ENCODE measurements at places on chromosomes 12 and 14.
A peak's percentile ranks its signal among the peaks of the same experiment; 100 is the strongest.

DNA sequence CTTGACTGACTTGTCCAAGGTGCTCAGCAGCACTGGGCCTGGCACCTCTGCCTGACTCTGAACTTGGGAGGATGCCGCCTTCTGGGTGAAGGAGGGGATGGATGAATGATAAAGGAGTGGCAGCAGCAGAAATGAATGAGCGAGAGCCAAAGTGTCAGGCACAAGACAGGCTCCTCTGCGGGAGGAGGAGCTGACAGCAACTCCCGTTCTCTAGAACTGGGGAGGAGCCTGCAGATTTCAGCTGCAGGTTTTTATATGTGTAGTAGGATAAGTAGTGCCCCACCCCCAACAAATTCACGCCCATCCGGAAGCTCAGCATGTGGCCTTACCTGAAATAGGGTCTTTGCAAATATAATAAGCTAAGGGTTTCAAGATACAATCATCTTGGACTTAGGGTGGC lies 33.1 kb downstream of the SLC8B1 start:
- no peak for DNase-seq

DNA sequence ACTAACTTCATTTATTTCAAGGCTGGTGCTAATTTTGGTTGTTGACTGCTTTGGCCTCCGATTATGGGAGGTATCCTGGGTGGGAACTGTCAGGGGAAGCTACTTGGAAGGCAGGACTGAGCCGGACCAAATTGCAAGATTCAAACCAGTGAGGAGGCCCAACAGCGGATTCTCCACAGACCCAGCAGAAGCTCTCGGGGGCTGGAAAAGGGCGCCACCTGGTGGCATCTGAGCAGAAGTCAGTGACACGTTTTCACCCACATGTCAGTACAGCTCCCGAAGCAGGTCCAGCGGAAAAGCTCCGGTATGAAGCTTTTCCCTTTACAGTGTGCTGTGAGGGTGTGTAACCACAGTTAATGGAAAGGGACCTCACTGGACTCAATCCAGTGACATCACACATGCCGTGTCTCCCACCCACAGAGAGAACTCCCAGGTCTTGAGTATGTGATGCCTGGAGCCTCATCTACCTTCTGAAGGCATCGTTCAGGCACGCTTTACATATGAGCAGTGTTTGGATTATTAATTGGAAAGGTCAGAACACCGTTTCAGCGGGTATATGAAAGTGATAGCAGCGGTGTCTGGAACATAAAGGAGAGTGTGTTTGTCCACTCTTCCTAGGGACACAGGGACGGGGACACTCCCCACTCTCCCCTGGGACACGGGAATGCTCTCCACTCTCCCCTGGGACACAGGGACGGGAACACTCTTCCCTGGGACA lies 3.6 kb upstream of the P2RX2 start:
- peak; percentile 33 for DNase-seq

DNA sequence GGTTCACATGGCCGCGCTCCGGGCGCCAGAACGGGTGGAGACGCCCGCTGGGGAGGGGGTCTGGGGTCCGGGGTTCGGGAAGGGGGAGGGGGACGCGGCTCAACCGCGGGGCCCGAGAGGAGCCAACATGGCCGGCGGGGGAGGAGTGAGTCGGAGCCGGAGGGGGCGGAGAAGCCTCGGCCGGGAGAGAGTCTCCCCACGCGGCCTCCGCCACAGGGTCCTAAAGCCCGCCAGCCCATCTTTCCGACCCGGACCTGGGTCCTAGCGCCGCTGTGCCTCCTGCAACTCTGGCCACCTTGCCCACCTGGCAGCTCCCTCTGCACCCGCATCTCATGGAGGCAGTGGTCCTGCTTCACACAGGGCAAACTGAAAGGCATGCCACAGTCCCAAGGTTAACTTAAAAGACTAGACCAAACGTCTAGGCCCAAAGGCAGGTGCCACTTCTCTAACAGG lies at the start of gene BAZ2A:
Gene BAZ2A, minus strand, starts transcription at position 147 of the 453 bp plus-strand sequence. CDS start 12,796 bp downstream, outside the sequence.
- DNase-seq = peak; percentile 26

DNA sequence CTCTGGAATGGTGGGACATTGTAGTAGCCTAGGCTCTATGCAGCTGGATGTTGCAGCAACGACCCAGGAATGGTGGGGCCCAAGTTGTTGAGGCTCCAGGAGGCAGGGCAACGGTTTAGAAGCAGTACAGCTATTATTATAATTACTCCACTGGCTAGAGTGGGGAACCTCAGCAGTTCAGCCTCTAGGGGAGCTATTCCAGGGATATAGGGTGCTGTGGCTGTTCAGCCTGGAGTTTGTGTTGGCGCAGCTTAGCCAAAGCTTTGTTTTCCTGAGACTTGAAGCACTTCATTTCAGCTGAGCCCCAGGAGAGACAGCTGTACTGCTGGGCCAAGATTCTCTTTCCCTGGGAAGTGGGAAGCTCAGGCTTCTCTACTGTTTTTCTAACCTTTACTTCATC lies 1023.0 kb upstream of the ATXN7L3B start:
- no peak for DNase-seq

GRCh38 chr14:34920339-34920738 lies 45.2 kb upstream of the BAZ1A start:
- DNase-seq = no peak

- DNase-seq = no peak
Observed at GRCh38 chr14:34060651-34060999, 109.8 kb upstream of the EGLN3 start.

- no peak for DNase-seq
Observed at GRCh38 chr12:20220339-20220738, 148.0 kb upstream of the PDE3A start.

DNA sequence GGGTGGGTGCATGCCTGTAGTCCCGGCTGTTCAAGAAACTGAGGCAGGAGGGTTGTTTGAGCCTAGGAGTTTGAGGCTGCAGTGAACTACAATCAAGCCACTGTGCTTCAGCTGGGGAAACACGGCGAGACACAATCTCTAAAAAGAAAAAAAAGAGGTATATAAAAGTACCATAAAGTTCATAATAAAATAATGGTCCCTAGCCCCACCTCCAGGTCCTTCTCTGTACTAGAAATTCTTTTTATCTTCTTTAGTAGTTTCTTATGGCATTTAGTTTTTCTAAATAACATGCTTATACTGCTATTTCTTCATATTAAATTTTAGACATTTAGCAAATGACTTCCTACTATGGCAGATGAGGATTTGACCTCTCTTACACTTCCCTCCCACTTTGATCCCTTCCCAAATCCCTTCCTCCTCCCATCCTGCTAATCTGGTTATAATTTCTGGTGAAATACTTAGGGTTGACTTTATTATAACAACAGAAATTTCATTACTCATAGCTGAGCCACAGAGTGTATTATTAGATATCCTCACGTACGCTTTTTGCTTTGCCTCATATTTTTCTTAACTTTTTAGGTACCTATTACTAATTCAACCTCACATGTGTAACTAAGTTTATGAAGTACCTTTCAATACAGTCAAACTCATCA lies 94.7 kb downstream of the SLC41A2 start:
- no peak for DNase-seq

GRCh38 chr14:70330596-70330995 lies 28.9 kb downstream of the COX16 start:
- no peak for DNase-seq

- no peak for DNase-seq
Observed at GRCh38 chr14:64190974-64191502, 103.1 kb downstream of the ESR2 start.

- no peak for DNase-seq
Observed at GRCh38 chr12:82517808-82518207, 159.5 kb downstream of the METTL25 start.

GRCh38 chr12:6330192-6330591 lies 11.7 kb downstream of the TNFRSF1A start:
- DNase-seq = no peak

GRCh38 chr12:6020930-6021329 lies 75.9 kb upstream of the ANO2 start:
- peak; percentile 60 for DNase-seq

DNA sequence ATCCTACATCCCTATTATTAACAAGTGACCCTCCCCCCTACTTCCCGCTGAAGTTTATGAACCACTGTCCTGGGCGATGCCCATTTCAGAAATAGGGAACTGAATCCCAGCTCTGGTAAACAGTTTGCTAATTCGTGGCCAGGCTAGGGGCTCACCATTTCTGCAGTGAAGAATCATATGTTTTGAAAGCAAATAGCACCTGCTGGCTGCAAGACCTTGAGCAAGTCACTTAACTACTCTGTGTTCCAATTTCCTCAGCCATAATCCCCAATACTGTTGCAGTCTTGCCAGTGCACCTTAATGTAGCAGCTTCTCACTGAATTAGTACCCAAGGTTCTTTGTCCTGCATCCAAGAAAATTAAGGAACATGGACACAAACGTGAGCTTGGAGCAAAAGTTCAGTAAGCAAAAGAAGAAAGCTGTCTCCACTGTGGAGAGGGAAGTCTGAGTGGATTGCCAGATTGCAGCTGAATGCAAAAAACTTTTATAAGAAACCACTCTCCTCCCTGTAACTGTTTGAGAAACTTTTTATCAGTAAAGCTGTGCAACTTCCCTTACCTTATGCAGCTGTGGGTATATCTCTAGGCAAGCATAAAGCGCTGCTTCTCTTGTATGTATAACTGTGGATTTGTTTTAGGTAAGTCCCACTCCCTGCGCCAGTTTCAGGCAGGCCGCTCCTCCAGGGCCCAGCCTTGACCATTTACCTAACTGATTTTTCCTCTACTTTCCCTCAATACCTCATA lies 824 bp downstream of the OAS1 start:
- DNase-seq = no peak

GRCh38 chr14:23751616-23752015 lies 115.5 kb downstream of the DHRS2 start:
- no peak for DNase-seq

GRCh38 chr12:89245090-89245489 lies 107.2 kb downstream of the DUSP6 start:
- DNase-seq = no peak

GRCh38 chr12:130151846-130152245 lies 10.4 kb upstream of the FZD10 start:
- no peak for DNase-seq

- no peak for DNase-seq
Observed at GRCh38 chr14:61153431-61153830, 127.7 kb downstream of the TMEM30B start.

DNA sequence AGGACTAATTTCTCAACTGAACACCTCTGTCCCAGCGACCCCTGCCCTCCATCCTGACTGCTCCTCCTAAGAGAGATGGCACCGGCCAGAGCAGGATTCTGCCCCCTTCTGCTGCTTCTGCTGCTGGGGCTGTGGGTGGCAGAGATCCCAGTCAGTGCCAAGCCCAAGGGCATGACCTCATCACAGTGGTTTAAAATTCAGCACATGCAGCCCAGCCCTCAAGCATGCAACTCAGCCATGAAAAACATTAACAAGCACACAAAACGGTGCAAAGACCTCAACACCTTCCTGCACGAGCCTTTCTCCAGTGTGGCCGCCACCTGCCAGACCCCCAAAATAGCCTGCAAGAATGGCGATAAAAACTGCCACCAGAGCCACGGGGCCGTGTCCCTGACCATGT lies 756 bp downstream of the RNASE7 start:
- DNase-seq = no peak

DNA sequence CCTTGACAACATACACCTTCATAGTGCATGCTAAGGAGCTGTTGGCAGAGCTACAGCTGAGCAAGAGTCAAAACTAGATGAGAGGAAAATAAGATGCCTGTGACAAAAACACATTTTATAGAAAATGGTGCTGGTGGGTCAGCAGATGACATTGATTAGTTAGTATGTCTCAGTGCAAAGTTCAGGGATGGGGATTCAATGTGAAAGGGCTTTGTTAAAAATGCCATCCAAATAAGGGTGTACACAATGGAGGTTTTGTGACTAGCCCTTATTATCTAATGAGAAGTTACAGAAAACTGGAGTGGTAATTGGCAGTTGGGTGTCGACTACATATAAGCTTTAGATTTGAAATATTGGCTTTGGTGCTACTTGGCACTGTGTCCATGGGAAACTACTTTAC lies 169.0 kb downstream of the MON2 start:
- no peak for DNase-seq

DNA sequence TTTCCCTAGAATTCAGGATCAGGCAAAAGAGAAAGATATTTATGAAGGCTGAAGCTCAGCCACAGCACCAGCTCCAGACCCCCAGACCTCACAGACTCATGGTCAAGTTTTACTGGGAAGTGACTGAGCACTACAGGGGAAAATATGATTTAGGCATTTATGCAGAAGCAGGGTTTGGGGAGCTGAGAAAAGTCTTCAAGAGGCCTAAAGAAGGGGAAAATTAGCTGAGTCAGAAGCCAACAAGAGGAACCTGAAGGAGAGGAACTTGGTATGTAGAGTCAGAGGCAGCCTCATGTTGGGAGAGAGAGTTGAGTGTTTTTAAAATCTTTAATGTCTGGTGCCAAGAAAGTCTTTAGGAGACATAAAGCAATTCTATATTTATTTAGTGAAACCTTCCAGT lies 63.0 kb downstream of the FOS start:
- DNase-seq = no peak

DNA sequence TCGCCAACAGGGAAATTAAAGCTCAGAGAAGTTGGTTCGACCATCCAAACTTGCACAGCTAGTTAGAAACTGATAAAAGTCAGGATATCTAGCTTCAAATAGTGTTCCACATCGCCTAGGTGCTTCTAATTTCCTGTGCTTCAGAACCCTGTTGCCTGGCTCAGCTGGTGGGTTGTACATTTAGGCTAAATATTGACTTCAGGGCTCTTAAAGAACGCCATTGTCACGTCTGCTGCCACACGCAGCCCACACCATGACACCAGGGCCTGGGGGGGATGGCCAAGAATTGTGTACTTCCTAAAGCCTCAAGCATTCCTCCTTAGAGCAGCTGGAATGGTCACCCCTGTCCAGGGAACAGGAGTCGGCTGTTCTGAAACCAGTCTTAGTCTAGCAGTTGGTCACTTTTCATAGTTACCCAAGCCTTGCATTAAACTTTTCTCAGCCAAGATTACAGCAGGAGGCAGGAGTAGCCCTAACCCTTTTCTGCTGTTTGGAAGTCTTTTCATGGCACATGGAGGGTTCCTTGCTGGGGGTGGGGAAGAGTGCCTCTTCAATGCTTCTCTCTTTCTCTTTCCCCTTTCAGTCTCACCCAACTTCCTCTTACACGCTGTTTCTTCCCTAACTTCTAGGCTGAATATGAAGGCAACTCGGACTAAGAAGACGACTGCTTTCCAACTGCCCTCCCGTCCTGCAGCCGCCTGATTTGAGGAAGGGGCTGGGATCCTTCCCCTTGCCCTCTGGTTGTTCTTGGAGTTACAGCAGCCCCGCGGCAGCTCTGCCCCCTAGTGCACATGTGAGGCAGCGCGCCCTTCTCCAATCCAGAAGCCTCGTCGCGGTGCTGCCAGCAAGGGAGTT lies 17.1 kb downstream of the FOS start:
- DNase-seq = no peak

- DNase-seq = no peak
Observed at GRCh38 chr12:76413121-76413520, 64.9 kb upstream of the BBS10 start.

GRCh38 chr14:61130512-61131260 lies 149.6 kb downstream of the SLC38A6 start:
- DNase-seq = no peak

- DNase-seq = no peak
Observed at GRCh38 chr14:75286313-75286712, 7.7 kb downstream of the FOS start.

GRCh38 chr14:61593330-61593729 lies 102.0 kb upstream of the HIF1A start:
- DNase-seq = no peak

All from NCI-H2081 treated with DMSO at 0.1 percent for 48 hours (cell line).